ENCODE measurements at places on chromosomes 5 and 9.

DNA sequence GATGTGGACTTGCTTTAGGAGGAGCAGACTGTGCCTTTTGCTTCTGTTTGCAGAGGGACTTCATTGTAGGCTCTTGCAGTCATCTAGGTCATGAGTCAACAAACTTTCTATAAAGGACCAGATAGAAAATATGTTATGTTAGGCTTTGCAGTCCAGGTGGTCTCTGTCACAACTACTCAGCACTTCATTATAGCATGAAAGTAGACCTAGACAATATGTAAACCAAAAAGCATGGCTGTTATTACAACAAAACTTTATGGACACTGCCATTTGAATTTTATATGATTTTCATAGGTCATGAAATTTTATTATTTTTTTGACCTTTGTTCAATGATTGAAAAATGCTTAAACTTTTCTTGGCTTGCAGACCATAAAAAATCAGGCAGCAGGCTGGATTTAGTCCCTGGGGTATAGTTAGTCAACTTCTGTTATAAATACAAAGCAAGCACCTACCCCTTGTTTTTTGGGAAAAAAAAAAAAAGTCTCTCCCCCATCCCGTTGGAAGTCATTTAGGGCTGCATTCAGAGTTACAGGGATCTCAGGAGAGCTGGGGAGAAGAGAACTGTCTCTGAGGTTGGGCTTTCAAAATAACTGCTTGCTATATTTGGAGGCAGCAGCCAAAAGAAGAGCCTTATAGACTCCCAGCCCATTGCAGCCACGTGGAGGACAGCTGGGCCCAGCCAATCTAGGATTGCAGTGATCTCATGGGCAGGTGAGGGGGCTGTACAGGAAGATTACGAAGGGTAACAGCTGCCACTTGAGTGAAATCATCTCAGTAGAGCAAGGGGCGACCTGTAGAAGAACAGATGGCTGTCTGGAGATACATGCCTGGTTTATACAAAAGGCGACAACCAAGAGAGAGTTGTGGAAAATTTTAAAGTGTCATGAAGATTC lies 136.6 kb upstream of the TNC start:
- DNase-seq = no peak

- DNase-seq = peak; percentile 45
Measured at GRCh38 chr5:125835293-125836172, 587.7 kb upstream of the GRAMD2B start.

- DNase-seq = no peak
Measured at GRCh38 chr5:133945568-133945967, 22.9 kb downstream of the C5orf15 start.

- no peak for DNase-seq
Measured at GRCh38 chr5:58505971-58506640, 14.9 kb downstream of the GAPT start.

- DNase-seq = no peak
Measured at GRCh38 chr5:9513827-9514226, 32.0 kb downstream of the SEMA5A start.

DNA sequence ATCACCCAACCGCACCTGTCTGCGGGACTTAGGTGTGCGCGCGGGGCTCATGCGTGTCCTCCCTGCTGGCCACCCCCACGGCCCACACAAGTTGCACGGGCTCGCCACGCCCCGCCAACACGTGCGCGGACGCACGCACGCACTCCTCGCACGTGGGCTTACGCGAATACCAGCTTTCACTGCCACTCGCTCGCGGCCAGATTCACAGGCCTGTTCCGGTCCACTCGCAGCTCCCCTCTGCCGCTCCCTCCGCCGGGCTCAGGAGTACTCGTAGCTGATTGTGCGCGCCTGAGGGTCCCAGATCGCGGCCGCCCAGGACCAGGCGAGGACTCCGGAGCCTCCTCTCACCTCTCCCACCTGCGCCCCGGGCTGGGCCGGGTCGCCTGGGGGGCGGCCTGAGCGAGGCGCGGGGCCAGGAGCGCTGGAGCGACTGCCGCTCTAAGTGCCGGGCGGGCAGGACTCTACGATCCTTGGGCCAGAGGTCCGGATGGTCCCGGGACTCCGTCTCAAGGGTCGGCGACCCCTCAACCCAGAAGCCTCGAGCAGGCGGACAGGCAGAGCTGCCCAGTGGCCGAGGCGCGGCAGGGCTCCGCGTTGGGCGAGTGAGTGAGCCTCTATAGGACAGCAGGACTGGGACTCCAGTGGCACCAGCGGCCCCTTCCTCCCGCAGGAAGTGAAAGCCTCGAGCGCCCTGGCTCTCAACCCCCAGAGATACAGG lies 3.4 kb downstream of the PCDHGC5 start:
- DNase-seq = no peak

DNA sequence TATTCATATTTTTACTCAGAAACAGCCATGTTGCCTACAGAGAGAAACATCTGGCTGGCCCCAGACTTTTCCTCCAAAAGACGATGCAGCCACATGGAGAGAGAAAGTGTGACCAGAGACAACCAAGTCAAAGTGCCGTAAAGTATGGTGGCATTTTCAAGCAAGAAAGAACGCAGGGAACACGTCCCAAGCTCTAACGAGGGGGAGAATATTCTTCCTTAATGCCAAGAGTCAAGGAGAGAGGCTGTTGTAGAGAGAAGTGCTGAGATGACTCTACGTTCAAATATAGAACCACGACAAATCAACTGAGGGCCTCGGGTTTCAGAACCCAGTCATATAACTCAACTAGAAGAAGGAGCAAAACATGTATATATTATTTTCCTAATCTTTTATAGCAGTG lies 55.9 kb downstream of the FNBP1 start:
- DNase-seq = no peak

DNA sequence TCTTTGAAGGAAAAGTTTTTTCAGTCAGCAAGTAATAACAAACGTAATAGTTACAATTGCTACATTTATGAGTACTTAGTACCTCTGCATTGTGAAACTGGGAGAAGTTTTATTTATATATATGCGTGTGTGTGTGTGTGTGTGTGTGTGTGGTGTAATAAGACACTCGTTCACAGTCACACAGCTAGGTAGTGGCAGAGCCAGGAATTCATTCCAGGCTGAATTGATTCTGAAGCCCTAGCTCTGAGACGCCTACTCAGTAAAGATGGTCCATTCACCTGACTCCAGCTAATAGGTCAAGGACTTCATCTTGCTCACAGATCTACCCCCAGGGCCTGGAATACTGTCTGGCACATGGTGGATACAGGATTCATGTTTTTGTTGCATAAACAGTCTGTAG lies 13.6 kb upstream of the CAST start:
- DNase-seq = no peak

DNA sequence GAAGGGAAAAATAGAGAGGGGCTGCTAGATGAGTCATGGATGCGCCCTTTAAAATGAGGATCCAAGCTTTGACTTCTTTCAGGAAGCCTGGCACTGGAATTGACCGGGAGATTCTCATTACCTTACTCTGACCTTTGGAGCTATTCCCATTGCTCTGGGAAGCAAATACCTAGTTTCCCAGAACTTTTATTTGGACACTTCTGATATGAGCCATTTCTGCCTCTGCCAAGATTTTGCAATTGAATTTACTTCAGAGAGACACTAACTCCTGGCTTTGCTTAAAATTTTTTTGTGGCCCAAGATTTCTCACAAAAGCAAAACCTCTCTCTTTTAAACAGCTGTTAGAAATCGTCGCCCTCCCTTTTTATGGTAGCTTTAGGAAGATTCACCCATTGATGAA lies 15.7 kb upstream of the AGXT2 start:
- DNase-seq = no peak

DNA sequence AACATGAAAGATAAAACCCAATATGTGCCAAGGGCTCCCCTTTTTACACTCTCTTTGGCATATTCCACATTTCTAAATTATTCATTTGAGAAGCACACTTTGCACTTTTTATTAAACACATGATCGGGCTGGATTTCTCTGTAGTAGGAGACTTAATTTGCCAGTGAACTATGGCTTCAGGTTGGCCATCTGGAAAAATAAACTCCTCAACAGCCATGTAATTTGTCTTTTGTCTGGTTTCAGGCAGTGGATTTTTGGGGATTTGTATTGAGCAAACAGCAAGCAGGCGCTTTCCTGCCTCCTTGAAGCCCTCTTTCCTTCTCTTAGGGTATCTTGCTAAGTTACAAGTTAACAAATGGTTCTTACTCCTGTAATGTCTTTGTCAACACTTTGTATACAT lies 73.0 kb upstream of the DMRTA1 start:
- no peak for DNase-seq

GRCh38 chr5:108629779-108630528 lies 117.7 kb upstream of the FER start:
- DNase-seq = no peak

GRCh38 chr9:84170521-84171141 lies 169.9 kb downstream of the SLC28A3 start:
- DNase-seq = peak; percentile 50

GRCh38 chr5:105132581-105132980 lies 1570.0 kb upstream of the NUDT12 start:
- no peak for DNase-seq

- peak; percentile 6 for DNase-seq
Measured at GRCh38 chr9:127092041-127092608, 30.3 kb downstream of the ANGPTL2 start.

DNA sequence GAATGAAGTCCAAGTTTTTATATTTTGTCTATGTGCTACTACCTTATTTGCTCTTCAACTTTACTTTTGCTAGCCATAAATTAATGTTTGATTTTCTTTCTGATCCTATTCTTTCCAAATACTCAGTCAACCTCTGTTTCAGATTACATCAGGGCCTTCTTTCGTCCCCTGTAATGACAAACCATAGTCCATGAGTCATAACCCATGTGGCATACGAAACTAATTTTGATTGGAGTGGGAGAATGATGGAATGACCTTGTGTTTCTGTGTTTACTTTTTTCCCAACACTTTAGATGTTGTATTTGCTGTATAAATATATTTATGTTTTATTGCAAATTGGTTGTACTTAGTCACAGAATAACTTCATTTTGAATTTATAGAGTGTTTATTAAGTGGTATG lies 1043.1 kb downstream of the DTWD2 start:
- DNase-seq = no peak

GRCh38 chr9:130880599-130881220 lies 15.9 kb downstream of the QRFP start:
- no peak for DNase-seq

GRCh38 chr5:91641730-91642350 lies 258.7 kb upstream of the ARRDC3 start:
- no peak for DNase-seq

DNA sequence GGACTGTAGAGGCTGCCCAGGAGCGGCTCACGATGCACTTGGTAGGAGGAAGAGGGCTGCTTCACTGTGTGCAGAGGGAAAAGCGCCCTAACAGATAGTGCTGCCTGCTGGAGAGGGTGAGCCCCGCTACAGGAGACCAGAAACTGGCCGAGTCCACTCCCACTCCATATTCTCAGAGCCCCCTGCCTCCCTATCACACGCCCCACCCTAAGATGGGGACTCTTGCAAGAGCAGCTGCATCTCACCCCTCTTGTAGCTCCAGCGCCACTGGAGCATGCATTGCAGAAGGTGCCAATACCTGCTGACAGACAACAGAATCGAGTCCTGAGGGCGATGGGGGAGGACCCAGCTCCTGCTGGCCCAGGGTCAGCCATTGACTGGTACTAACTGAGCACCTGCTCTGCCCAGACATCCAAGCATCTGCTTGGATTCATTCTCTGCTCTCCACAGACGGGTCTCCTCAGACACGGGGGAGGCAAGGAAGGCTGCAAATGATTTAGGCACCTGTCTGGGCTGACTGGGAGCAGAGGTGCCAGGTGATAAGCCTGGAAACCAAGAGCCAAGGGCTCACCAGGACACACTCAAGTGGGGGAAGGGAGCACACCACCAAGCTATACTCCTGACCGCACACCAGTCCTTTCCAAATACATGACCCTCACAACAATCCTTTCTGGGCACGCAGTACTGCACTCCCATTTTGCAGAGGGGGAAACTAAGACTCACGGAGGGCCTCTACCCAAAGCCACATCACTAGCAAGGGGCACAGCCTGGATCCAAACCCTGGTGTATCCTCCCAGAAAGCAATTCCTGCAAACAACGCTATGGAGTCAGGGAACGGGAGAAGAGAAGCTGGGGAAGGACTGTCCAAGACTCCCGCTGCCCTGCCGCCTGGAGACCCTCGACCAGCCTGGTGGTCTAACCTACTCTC lies 1.6 kb downstream of the BICD2 start:
- no peak for DNase-seq

- DNase-seq = no peak
Measured at GRCh38 chr5:78677777-78678668, 29.5 kb upstream of the LHFPL2 start.

DNA sequence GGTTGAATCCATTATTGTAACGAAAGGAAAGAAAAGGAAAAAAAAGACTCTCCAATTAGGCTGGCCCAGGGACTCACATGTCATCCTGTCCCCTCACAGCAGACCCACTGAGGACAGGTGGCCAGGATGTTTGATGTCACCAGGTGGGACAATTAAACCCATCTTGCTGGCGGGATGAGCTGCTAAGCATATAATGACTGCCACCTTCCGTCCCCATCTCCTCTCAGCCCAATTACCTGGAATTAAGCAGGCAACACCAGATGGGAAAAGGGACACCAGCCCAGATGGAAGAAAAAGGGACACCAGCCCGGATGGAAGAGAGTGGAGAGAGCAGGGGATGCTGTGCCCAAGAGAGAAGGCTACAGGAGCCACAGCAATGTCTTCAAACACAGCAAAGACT lies 116.6 kb upstream of the SARDH start:
- DNase-seq = no peak

DNA sequence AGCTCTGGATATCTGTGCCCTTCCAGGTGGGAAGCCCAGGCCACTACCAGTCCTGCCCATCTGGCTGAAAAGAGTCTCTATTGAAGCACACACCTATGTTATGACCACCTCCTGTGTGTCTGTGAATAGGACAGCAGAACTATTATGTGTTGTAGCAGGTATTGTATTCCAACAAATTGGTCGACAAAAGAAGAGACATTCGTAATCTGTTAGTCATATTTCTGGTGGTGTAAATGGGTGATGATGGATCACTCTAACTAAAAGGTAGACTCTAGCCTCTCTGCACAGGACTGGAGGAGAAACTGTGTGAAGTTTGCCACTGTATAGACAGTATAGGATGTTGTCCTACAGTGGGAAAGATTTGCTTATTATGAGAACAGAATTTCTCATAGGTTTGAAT lies 416.1 kb downstream of the TMEM38B start:
- no peak for DNase-seq

- no peak for DNase-seq
Measured at GRCh38 chr5:6505783-6506557, 57.3 kb downstream of the UBE2QL1 start.

- peak; percentile 74 for DNase-seq
Measured at GRCh38 chr5:174311531-174312269, 266.2 kb downstream of the NSG2 start.

DNA sequence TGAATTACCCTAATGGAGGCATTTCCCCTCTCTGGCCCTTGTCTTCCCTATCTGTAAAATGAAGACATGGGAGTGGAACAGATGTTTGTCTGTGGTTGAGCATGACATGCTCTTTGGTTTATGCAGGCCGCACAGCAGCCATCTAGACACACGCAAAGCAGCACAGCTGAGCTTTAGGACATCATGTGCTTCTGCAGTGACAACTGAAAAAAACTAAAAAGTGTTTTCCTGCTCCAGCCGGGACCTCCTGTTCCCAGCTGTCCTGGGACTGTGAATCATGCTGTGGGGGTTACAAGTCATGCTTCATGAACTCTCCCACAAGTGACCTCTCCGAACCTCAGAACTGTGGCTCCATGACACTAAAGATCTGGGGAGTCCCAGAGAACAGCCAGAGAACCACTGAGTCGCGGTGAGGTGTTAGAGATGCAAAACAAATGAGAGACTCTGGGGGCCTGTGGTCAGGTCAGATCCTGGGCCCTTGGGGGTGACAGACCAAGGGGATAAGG lies 1.7 kb downstream of the SMIM3 start:
- DNase-seq = peak; percentile 46

GRCh38 chr5:39100851-39101396 lies 26.7 kb upstream of the RICTOR start:
- DNase-seq = no peak

All from adrenal gland (tissue), 19 donors.